ENCODE measurements at places on chromosomes 2 and 18. TPM values are rescaled to one million over a fixed set of nuclear protein-coding genes. Genes with fewer than 3 reads are reported as not detected.

DNA sequence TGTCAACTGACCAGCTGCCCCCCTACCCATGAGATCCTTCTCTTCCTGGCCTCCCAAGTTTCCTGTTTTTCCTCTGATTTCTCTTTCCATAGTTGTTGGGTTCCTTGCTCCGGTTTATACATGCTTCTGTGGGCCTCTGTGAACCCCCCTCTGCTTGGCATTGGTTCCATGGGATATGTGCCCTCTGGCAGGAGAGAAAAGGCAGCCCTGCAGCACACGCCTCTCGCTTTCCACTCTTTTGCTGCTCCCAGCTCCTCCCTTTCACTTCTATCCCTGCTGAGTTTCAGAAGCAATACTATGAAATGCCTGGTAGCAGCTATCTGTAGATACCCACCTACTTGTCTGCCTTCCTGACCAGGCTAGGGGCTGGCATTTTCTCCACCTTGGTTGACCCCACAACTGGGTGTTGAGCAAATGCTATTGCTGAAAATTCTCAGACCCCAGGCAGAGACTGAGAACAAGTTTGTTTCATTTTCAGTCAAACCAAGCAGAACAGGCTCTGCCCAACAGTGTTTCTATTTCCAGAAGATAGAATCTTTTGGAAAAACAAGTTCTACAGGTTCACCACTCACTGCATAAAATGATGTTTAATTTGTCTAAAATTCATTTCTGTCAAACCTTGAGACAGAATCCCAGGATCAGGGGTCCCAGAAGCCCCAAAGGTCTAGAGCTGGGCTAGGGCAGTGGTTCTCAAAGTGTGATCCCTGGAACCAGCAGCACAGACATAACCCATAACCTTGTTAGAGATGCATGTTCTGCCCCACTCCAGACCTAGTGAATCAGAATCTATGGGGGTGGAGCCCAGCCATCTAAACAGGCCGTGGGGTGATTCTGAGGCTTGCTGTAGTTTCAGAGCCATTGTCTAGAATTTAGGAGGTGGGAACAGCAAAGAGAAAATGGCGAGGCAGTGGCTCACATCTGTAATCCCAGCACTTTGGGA lies 13.4 kb downstream of the CAPG start:
- no peak for DNase-seq

GRCh38 chr2:130338793-130339345 lies 3.8 kb upstream of the IMP4 start:
- DNase-seq = no peak

DNA sequence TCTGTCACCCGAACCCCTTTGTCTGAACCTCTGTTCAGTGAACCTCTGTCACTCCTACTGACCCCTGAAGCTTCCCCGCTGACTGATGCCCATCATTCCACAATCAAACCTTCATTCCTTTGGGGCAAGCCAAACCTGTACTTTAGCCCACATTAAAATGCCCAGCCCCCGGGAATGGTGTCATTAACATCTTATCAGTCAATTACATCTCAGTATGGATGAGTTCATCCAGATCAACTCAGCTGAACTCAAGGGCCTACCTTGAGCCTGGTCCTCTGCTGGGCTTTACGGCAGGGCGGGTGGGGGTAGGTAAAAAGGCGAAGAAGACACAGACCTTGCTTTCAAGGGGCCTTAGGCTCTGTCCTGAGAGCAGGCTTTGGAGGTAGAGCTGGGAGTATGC lies 154.4 kb upstream of the SMAD2 start:
- DNase-seq = no peak

DNA sequence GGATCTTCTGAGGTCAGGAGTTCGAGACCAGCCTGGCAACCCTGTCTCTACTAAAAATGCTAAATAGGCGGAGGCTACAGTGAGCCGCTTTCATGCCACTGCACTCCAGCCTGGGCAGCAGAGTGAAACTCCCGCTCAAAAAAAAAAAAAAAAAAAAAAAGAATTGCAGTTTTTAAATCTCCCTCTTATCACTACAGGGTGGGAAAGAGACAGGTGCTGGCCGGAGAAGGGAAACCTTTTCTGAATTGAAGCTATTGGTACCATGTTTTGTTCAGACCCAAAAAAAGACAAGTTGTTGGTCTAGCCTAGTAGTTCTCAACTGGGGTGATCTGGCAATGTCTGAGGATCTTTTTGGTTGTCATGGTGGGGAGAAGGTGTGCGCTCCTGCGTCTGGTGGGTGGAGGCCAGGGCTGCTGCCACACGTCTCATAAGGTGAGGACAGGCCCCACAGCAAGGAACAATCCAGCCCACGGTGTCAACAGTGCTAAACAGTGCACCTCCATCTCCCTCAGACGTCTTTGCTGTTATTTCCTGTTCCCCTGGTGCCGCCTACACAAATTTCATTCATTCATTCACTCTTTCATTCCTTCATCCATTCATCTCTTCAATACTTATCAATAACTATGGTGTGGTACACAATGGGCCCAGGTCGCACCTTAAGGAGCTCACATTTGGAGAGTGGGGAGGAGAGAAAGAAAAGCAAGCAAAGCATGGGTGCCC lies 28.8 kb upstream of the ODC1 start:
- DNase-seq = no peak

- DNase-seq = no peak
Observed at GRCh38 chr2:66561645-66562303, 126.8 kb downstream of the MEIS1 start.

DNA sequence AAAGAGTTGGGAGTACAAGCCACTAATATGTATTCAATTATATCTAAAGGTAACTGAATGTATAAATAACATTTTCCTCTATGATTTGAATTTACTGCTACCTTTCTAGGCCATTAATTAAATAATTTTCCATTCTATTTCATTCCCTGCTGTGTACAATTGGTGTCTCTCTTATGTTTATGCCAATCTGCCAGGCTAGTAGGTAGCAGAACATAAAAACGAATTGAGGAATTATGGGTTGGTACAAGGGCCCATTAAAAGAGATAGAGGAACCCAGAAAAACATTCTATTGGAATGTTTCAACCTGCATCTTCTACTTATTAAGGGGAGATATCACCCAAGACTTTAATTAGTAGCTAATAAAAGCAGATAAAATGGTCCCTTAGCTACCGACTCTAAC lies 32.2 kb downstream of the AKAIN1 start:
- no peak for DNase-seq

NLRC4 gene
- 24.4 TPM for total RNA-seq
